GM23338 (cell line): ENCODE measurements at places on chromosomes 6 and 20.
A peak's percentile ranks its signal among the peaks of the same experiment; 100 is the strongest.

- DNase-seq = peak; percentile 89
These were observed at the start of gene MTCL3 for GRCh38 chr6:127518710-127519468. TSS of gene MTCL3 (minus strand) at chr6:127519335.

DNA sequence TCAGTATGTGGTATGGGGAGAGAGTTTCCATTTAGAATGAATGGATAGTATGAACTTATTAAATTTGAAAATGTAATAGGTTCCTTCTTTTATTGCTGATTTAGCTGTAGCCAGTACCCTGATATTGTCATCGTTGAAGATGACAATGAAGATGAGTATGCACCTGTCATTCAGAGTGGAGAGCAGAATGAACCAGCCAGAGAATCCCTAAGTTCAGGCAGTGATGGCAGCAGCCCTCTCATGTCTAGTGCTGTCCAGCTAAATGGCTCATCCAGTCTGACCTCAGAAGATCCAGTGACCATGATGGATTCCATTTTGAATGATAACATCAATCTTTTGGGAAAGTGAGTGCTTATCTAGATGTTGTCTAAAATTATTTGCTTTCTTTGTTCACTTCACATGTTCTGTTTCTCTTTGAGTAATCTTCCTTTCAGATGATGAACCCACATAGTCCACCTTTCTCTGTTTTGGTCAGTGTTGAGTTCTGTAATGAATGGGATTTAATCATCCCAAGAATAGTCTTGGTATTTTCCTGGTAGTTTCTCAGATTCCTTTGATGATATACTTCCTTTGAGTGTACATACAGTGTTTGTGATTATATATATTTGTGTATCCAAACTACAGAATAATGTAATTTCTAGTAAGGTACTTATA, 23.3 kb downstream of the HSF2 start:
- DNase-seq = no peak

- no peak for DNase-seq
These were observed 36.2 kb upstream of the GCNT2 start for GRCh38 chr6:10484912-10485311.

DNA sequence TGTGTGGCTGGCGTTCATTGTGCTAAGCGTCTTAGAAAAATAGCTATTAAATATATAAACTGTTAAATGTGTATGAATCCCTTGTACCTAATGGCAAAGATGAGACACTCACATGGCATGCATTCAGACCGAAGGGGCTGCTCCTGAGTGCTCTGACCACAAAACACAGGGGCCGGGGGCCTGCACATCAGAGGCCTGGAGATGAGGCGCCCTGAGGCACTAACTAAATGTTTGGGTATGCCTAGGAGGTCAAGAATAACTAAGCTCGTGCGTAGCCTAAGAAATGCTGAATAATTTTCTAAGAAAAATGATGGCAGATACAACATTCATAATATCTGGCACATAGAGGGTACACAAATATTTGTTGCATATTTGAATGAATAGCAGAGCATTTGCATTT, 92.5 kb downstream of the PSMB1 start:
- no peak for DNase-seq
